ENCODE measurements at places on chromosomes 16 and 17. TPM values are rescaled to one million over a fixed set of nuclear protein-coding genes. Genes with fewer than 3 reads are reported as not detected.
A peak's percentile ranks its signal among the peaks of the same experiment; 100 is the strongest.

Gene KRT9
- not detected for total RNA-seq

Gene RAMP2
- total RNA-seq: 55.3 TPM

DNA sequence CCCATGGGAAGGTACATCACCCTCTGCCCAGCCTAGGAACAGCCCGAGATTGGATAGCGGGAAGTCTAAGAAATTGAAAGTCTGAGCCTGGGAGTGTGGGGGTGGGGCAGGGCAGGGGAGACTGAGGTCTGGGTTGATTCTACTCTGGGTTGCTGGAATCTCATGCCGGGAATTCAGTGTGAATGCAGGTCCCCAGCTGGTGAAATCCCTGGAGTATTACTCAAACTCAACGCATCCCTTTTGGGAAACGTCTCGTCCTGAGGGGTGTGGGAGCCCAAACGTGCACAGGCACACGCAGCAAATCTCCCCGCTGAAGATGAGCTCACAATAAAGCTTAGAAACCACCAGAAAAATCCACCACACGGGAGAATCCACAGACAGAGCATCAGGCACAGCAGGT, 55.4 kb downstream of the SOCS1 start:
- no peaks in the 10 kb centered on the region for H3K27me3 ChIP-seq
- H3K27ac ChIP-seq: no peak overlapping the region
- no peak overlapping the region for H3K4me3 ChIP-seq
- no peak for DNase-seq
- H3K4me1 ChIP-seq: peaks cover 18% of the 10 kb centered on the region

DNA sequence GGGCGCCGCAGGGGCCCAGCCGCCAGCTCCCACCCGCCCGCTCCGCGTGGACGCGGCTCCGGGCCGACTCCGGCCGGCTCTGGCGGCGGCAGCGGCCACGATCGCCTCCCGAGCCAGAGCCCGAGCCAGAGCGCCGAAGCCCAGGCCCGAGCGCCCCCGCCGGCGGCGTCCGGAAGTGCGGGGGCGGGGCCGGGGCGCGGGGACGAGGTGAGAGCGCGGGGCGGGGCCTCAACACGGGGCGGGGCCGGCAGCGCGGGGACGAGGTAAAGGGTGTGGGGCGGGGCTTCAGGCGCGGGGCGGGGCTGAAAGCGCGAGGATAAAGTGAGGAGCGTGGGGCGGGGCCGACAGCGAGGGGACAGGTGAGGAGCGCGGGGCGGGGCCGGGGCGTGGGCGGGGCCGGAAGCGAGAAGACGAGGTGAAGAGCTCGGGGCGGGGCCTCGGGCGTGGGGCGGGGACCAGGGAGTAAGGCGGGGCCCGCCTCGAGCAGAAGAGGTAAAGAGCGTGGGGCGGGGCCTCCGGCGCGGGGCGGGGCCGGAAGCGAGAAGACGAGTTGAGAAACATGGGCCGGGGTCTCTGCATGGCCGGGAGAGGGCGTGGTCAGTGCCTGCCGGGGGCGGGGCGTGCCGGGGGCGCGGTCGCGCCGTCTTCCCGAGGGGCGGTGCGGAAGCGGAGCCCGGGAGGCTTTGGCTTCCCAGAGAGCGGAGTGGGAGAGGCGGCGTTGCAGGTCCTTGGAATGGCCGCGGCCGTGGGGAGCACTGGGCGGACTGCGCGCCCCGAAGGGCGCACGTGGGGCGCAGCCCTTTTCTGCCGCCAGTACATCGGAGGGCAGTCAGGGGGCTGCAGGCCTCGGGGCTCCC, at the start of gene AXIN1:
AXIN1 (minus strand) TSS at position 177 of the 857 bp plus-strand sequence. CDS start 5,698 bp downstream, outside the sequence.
- peaks cover 20% of the 10 kb centered on the region for H3K4me1 ChIP-seq
- H3K36me3 ChIP-seq: no peaks in the 10 kb centered on the region
- H3K4me3 ChIP-seq: peak within 1 kb of the TSS; percentile 47
- peak; percentile 100 for DNase-seq
- peak within 1 kb of the TSS; percentile 33 for H3K27ac ChIP-seq
- no peaks in the 10 kb centered on the region for H3K27me3 ChIP-seq

DNA sequence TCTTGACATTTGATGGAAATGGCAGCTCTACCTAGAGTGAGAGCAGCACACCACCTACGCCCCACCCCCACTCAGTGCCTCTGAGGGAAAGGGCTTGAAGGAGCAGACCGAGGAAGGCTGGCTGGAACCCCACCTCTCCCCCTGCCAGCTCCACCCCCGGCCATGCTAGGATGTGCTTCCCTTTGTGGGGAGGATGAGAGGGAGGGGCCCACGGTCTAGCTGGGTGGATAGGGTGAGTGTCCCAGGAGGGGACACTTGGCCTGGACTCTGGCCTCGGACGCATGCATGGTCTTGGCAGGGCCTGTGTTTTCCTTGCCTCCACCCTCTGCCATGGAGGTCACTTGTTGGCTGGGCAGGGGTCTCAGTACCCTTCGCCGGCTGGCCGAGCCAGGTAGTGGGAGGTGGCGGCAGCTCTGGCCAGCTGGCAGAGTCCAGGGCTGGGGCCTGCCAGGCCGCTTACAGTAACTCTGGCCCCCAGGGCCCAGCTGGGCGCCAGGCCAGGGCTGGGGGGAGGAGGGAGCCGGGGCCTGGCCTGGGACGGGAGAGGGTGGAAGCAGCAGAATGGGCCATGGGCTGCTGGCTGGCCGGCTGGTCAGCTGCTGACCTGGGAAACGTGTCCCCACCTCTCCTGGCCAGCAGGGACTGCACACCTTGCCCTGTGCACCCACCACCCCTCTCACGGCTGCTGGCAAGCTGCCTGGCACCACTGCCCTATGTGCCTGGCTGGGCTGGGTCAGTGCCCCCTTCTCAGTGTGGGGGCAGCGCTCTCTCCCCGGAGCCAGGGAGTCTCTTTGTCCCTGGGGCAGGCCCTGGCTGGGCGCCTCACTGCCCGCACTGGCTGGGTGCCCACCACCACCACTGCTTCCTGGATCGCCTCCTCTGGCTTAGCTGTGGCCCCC, 23.0 kb downstream of the RARA start:
- H3K36me3 ChIP-seq: no peaks in the 10 kb centered on the region
- no peaks in the 10 kb centered on the region for H3K27me3 ChIP-seq
- peak; percentile 97 for DNase-seq
- H3K27ac ChIP-seq: peak overlapping the region; percentile 83
- peak overlapping the region; percentile 11 for H3K4me3 ChIP-seq
- peaks cover 81% of the 10 kb centered on the region for H3K4me1 ChIP-seq

DNA sequence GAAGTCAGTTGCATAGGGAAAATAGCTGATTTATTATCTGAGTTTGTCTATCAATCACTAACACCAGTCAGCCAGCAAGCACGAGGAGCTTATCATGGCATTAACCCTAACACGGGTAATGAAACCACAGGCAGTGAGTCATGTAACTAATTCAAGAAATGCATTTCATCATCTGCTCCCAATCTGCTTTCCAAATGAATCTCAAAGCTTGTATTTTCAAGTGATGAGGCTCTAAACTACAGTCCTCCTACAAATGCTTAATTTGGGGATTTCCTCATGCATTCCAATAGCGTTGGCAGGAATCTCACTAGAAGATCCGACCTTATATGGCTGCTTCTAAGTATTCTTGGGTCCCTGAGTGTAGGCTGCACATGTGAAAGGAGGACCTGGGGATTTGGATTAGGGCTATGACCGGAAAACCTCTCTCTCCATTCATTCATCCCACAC, 118.4 kb upstream of the HSBP1 start:
- no peaks in the 10 kb centered on the region for H3K4me1 ChIP-seq
- H3K36me3 ChIP-seq: no peaks in the 10 kb centered on the region
- no peak for DNase-seq
- no peak overlapping the region for H3K4me3 ChIP-seq
- no peak overlapping the region for H3K27ac ChIP-seq

Gene DYNLRB2
- total RNA-seq: 6.7 TPM

GRCh38 chr16:27066668-27067537, at the start of gene C16orf82:
TSS of gene C16orf82 (plus strand) at chr16:27066927.
- no peaks in the 10 kb centered on the region for H3K27me3 ChIP-seq
- H3K4me3 ChIP-seq: no peak within 1 kb of the TSS
- H3K27ac ChIP-seq: no peak within 1 kb of the TSS
- no peaks in the 10 kb centered on the region for H3K4me1 ChIP-seq

Gene FBXL16
- total RNA-seq: 7.5 TPM

GRCh38 chr16:54211203-54211602, 75.4 kb downstream of the IRX3 start:
- H3K4me3 ChIP-seq: no peak overlapping the region
- no peak for DNase-seq
- no peaks in the 10 kb centered on the region for H3K36me3 ChIP-seq
- no peaks in the 10 kb centered on the region for H3K4me1 ChIP-seq
- H3K27me3 ChIP-seq: no peaks in the 10 kb centered on the region

Gene RNU2-1
- total RNA-seq: not detected

Gene SALL1
- 23.0 TPM for total RNA-seq

- H3K4me3 ChIP-seq: no peak overlapping the region
- no peaks in the 10 kb centered on the region for H3K36me3 ChIP-seq
- no peaks in the 10 kb centered on the region for H3K27me3 ChIP-seq
- no peaks in the 10 kb centered on the region for H3K4me1 ChIP-seq
- DNase-seq: no peak
These were observed 12.5 kb downstream of the SMTNL2 start for GRCh38 chr17:4596636-4597380.

Gene TLCD3B
- total RNA-seq: 0.79 TPM

- DNase-seq: no peak
- H3K36me3 ChIP-seq: no peaks in the 10 kb centered on the region
- H3K4me3 ChIP-seq: no peak overlapping the region
- peak overlapping the region; percentile 61 for H3K27ac ChIP-seq
These were observed 156.1 kb downstream of the ZNF423 start for GRCh38 chr16:49699841-49700175.

- DNase-seq: no peak
- H3K36me3 ChIP-seq: no peaks in the 10 kb centered on the region
- no peak overlapping the region for H3K4me3 ChIP-seq
- H3K4me1 ChIP-seq: no peaks in the 10 kb centered on the region
These were observed 820.1 kb upstream of the RBFOX1 start for GRCh38 chr16:6512512-6512911.

DNA sequence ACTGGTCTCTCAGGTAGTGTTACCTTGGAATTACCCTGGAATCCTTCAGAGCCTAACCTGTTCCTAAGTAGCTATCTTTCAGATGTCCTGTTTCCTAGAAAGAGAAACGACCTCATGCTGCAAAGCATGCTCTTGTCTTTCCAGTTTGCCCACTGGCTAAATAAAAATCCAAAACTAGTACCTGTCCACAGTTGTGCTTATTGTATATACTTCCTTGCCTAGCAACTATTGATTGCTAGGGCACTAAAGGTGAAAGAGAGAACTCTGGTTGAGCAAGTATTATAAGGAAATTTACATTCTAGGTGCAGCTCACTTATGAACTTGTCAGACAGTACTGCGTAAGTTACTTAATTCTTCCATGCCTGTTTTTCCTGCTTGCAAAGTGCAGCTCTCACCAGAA, 38.5 kb downstream of the LIG3 start:
- peaks cover 84% of the 10 kb centered on the region for H3K4me1 ChIP-seq
- H3K27me3 ChIP-seq: no peaks in the 10 kb centered on the region
- DNase-seq: no peak
- H3K36me3 ChIP-seq: peaks cover 13% of the 10 kb centered on the region

Gene FOXO3B
- 4.2 TPM for total RNA-seq

GRCh38 chr16:82043680-82044584, 8.9 kb downstream of the HSD17B2 start:
- no peaks in the 10 kb centered on the region for H3K36me3 ChIP-seq
- H3K27me3 ChIP-seq: no peaks in the 10 kb centered on the region
- peaks cover 5% of the 10 kb centered on the region for H3K4me1 ChIP-seq
- no peak overlapping the region for H3K27ac ChIP-seq
- DNase-seq: no peak
- H3K4me3 ChIP-seq: no peak overlapping the region

- peaks cover 7% of the 10 kb centered on the region for H3K36me3 ChIP-seq
- DNase-seq: peak; percentile 50
- H3K4me3 ChIP-seq: no peak within 1 kb of the TSS
- H3K27ac ChIP-seq: no peak within 1 kb of the TSS
- H3K27me3 ChIP-seq: no peaks in the 10 kb centered on the region
These were observed at the start of gene ALOX12 for GRCh38 chr17:6995500-6996255. TSS of gene ALOX12 (plus strand) at chr17:6996049. CDS start at chr17:6996118, 69 bp downstream.

GRCh38 chr16:81630635-81631031, 148.5 kb upstream of the PLCG2 start:
- H3K4me1 ChIP-seq: peaks cover 25% of the 10 kb centered on the region
- peak; percentile 43 for DNase-seq
- no peaks in the 10 kb centered on the region for H3K27me3 ChIP-seq
- H3K27ac ChIP-seq: no peak overlapping the region
- no peak overlapping the region for H3K4me3 ChIP-seq

Gene SRL
- total RNA-seq: 0.81 TPM
